ENCODE measurements at places on chromosomes 3 and 15. TPM values are rescaled to one million over a fixed set of nuclear protein-coding genes. Genes with fewer than 3 reads are reported as not detected.

GRCh38 chr3:11539218-11539617 is 104.5 kb downstream of the VGLL4 start:
- DNase-seq: no peak

DNA sequence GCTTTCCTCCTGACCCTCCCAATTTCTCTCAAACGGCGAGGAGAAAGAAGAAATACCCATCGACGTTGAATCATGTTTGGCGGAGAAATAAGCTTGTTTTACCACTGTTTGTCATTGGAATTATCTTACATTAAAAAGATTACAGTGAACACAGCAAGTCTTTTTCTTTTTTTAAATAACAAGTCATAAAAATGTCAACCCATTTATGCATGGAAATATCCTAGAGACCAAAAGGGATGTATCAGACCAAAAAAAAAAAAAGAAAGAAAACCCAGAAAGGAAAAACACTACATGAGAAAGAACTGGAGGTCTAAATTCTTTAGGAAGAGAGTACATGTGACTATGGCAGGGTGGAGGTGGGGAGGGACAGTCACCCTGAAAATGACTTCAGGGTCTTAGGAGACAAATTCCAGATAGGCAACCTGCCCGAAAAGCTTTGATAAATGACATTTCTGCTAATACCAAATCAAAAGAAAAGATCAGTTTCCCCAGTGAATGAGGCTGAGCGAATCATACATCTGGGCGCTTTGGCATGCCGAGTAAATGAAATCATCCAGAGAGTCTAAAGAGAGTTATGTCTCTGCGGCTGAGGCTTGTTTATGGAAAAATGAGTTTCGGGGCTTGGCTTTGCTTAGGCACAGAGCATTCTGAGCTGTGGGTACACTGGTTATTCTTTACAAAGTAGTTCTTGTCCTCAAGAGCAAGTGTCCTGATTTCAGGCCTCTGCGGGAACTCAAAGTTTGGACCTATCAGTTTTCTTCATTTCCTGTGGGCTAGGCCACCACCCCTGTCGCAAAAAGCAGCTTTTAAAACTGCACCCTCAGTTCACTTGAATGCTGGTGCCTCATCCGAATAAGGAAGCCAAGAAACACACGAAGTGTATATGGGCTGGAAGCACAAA is 110.1 kb upstream of the TGFBR2 start:
- peak; percentile 89 for DNase-seq

GRCh38 chr3:133371181-133371580 is 28.7 kb upstream of the BFSP2 start:
- no peak for DNase-seq

DNA sequence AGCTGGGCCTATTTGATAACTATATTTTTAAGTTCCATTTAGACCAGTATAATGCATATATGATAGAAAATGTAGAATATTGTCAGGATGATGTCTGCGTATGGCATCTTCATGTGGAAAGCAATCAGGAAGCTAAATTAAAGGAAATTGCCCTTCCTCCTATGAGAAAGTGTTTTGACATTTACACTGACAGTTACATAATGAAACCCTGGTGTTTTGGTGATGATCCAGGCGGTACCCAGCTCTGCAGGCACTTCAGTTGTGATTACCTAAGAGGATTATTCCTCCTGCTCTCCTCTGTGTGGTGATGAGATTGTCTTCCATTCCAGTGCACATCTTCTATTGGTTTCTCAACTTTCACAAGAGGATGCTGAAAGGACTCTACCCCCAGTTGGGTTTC is 126.5 kb upstream of the MITF start:
- DNase-seq: no peak

DNA sequence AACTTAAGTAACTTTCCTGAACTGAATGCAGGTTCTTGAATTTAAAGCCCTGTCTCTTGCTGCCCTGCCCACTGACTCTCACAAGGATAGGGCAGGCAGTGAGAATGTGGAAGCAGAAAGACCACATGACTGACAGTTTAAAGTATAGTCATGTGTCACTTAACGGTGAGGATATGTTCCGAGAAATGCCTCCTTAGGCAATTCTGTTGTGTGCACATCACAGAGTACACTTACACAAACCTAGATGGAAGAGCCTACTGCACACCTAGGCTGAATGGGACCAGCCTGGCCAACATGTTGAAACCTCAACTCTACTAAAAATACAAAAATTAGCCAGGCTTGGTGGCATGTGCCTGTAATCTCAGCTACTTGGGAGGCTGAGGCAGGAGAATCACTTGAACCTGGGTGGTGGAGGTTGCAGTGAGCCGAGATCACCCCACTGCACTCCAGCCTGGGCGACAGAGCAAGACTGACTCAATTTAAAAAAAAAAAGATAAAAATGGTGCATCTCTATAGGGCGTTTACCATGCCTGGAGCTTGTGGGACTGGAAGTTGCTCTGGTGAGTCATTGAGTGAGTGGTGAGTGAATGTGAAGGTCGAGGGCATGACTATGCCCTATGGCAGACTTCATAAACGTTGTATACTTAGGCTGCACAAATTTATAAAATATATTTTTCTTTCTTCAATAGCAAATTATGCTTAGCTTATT is 18.9 kb upstream of the COPG1 start:
- peak; percentile 76 for DNase-seq

DNA sequence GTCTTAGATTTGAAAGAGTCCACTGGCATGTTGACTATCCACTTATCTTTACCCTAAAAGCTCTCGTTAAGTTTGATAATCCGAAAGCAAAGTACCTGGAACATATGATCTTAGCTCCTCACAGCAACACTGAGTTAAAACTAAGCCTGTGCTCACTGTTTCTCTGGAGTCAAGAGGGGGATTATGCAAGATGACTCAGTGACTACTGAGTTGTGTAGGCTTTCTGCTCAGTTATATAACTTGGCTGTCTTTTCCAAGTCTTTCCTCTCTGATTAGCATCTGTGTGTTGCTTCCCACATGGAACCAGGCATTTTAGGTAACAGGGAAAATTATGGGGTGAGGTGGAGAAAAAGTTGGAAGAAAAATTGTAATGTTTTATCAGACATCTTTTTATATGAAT is 31.2 kb upstream of the MYO5C start:
- peak; percentile 36 for DNase-seq

- DNase-seq: peak; percentile 58
Observed at GRCh38 chr15:57485869-57486268, 105.8 kb upstream of the MYZAP start.

- no peak for DNase-seq
Observed at GRCh38 chr3:186896875-186897274, 33.5 kb upstream of the ST6GAL1 start.

DNA sequence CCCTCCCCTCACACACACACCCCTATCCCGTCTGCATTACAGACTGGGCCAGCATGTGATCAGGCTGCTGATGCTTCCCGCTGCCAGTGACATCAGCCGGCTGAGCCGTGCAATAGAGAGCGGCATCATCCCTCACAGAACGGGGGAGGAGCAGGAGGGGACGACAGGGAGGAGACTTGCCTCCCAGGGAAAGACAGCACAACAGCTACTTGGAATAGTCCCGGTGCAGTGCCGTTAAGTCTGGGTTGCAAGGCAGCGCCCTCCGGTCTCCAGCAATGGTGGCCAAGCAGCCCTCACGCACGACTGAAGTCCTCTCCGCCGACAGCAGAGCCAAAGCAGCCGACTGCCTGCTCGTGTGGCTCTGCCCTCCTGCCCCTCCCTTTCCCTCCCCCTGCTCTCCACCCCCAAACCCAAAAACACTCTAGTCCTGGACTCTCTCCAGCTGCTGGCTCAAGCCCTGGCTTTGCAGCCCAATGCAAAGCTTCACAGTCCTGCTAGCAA is 31.5 kb upstream of the RPS17 start:
- DNase-seq: peak; percentile 63

- no peak for DNase-seq
Observed at GRCh38 chr15:70475921-70476320, 287.4 kb downstream of the UACA start.

GRCh38 chr3:190886945-190887344 is 24.5 kb upstream of the GMNC start:
- no peak for DNase-seq

GRCh38 chr15:95715906-95716656 is 614.4 kb upstream of the NR2F2 start:
- DNase-seq: no peak

DNA sequence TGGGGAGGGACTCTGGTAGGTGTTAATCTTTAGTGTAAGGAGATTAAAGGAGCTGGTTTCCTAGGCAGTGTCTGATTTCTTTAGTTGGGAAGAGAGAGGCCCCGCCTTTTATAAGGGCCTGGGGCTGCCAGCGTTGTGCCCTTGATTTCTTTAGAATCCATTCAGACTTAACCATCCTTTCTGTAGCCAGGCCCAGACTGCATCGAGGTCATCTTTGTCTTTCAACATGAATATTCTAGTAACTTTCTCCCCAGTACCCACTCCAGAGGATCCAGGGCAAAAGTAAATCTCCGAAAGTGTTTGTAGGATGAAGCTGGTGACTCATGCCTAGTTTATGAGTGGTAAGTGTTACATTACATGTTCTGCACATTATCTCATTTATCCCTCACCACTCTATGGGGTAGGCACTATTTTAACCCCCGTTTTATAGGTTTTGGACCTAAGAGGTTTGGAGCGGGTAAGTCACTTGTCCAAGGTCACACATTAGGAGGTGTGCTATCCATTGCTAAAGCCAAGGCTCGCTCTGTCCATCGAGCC is 11.8 kb upstream of the USP3 start:
- DNase-seq: peak; percentile 92

DNA sequence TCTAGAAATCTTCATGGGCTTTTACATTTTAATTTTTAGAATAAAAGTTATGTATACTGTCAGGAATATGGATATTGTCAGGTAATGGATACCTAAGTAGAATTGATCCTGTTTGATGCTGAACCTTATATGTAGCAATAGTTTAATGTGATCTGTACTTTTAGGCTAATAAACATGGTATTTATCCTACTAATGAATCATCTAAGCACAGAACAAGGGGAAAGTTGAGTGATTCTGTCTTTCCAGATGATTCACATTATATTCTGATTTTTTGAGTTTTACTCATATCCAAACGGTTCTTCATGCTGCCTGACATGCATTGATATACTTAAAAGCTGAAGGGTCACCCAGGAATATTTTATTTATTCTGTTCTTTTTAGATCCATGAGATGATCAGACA is 34.5 kb downstream of the FANCI start:
- DNase-seq: no peak

DNA sequence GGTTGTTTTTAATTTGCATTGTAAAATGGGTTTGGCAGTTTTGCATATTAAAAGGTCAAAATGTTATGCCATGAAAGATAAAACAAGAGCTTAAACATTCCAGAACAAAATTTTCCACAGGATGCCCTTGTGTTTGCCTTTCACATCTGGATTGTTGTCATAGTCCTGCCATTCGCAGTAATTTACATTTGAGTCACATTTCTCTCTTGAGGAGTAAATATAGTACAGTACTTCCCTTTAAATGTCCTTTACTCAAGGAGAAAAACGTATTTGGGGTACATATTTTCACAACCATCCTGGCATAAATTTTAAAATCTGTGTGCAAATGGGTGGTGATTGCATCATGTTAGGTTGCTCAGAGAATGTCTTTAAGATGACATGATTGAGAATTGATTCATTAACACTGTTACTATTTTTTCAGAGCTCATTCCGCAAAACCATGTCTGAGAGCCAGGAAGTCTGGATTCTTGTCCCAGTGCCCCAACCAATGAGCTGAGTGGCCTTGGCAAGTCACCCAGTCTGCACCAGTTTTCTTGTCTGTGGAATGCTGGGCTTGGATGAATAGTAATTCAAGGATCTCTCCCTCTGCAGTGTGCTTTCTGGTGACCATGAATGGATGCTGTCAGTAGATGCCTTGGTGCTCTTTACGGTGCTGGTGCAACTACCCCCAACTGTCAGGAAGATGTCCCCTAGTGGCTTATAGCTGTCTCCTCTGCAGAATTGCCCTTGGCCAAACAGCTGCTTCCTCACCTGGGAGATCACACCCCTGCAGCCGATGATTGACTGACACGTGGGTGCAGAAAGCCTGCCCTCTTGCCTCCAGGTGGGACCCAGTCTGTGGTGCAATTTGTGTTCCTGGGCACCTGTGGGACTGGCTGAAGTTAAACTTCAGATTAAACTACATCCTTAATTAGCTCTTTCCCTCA is 43.0 kb downstream of the ABHD5 start:
- DNase-seq: peak; percentile 53

GRCh38 chr3:178752843-178753242 is 216.6 kb downstream of the KCNMB2 start:
- no peak for DNase-seq

CCR8 gene
- total RNA-seq: not detected

SAXO2 gene
- total RNA-seq: 1.6 TPM

P2RY1 gene
- total RNA-seq: 0.32 TPM

AGBL1 gene
- total RNA-seq: not detected

DZIP1L gene
- total RNA-seq: 51.5 TPM

MYO5A gene
- 45.1 TPM for total RNA-seq

SLC24A5 gene
- total RNA-seq: not detected

SOX14 gene
- not detected for total RNA-seq

SMAD6 gene
- total RNA-seq: 3.0 TPM

PIGZ gene
- 1.7 TPM for total RNA-seq

PEX11A gene
- total RNA-seq: 3.9 TPM

CA12 gene
- total RNA-seq: 8.1 TPM

LRTM1 gene
- total RNA-seq: not detected

NPAP1 gene
- not detected for total RNA-seq

FOXL2NB gene
- 101 TPM for total RNA-seq

All from fibroblast of villous mesenchyme (primary cell).